ENCODE measurements at places on chromosomes 2 and 18. TPM values are rescaled to one million over a fixed set of nuclear protein-coding genes. Genes with fewer than 3 reads are reported as not detected.

Gene PROKR1
- total RNA-seq, result not detected

Gene SKOR2
- total RNA-seq, result not detected

Gene PLEKHH2
- 5.3 TPM for total RNA-seq

Gene C2orf76
- 12.2 TPM for total RNA-seq

Gene IL36RN
- 0.09 TPM for total RNA-seq

Gene CD207
- total RNA-seq, result not detected

Gene LOXHD1
- not detected for total RNA-seq
